ENCODE measurements at places on chromosomes 2 and 18.

DNA sequence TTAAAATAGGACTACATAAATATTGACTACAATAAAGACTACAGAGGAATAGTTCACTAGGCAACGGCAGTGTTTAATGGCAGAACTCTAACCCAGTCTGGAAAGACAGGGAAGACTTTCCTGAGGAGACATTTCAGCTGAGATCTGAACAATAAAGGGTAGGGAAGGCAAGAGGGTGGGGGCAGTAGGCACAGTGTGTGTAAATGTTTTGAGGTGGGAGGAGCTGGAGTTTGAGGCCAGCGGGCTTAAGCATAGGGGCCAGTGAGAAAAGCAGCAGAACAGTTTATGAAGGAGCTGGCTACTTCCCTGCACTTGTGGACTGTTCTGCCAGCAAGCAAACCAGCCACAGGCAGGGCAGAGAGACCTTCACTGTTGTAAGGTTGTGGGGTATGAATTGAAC lies 76.6 kb upstream of the UGP2 start:
- DNase-seq = no peak

GRCh38 chr2:178843697-178844096 lies 36.5 kb upstream of the TTN start:
- DNase-seq = no peak

DNA sequence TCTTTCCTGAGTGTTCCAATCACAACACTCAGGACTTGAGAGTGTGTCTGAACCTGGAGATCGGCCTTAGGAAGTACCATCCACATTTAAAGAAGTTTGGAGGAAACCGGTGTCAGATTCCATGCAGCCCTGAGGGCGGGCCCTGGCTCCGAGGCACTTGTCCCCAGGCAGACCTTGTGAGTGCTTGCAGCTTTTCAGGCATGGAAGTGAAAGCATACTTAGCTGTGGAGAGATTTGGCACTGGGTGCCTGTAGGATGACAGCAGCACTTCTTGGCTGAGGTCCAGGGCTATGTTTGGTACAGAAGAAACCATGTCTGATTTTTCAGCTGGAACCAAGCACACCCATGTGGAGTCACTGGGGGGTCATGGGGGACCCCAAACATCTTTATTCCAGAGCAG lies 230.8 kb downstream of the SEPTIN10 start:
- peak; percentile 64 for DNase-seq

DNA sequence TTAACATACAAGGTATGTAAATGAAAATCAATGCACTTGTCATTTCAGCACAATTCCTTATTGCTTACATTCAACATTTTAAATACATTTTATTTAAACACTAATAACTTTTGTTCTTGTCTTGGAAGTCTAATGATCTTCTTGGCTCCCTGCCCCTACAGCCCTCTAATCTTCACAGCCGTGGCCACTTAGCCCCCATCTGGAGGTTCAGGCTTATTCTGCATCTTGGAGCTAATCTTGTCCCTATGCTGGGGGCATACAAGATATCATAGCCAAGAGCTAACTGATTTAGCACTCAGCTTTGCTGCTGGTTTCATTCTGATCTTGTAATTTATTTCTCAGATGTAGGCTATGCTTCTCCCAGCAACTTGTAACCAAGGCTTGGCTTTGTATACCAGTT lies 140.8 kb downstream of the TMEFF2 start:
- no peak for DNase-seq

- DNase-seq = no peak
Measured at GRCh38 chr2:133841900-133842299, 273.6 kb upstream of the NCKAP5 start.

DNA sequence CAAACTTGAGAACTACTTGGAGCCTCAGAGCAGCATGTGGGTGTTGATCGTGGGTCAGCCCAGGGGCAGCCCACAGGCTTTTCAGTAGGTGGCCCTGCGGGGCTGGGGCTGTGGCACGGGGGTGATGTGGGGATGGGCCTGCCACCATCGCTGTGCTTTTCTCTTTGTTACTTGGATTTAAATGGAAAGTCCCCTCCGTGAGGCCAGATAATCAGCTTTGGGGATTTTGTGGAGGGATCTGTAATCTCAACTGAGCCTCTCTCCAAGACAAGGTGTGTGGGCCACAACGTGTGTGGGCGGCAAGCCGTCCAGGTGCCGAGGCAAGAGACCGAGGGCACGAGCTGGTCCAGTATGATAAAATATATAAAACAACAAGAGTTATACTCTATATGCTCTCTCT lies 16.7 kb downstream of the COLEC11 start:
- no peak for DNase-seq

DNA sequence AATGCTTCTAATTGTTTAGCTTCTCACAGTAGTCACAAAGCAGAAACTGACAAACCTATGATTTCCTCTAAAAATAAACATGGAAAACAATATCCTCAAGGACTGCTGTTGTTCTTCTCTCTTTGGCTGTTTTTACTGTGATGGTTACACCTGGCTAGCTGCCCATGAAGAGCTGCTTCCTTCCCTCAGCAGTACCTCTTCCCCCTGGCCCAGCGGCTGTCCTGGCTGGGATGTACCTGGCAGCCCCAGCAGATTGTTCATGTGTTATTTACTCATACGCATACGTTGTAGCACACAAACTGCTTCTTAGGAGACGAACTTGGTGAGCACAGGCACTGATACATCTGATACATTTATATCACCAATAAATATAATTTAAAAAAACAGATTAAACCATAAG lies 27.4 kb downstream of the NEMP2 start:
- DNase-seq = peak; percentile 78

DNA sequence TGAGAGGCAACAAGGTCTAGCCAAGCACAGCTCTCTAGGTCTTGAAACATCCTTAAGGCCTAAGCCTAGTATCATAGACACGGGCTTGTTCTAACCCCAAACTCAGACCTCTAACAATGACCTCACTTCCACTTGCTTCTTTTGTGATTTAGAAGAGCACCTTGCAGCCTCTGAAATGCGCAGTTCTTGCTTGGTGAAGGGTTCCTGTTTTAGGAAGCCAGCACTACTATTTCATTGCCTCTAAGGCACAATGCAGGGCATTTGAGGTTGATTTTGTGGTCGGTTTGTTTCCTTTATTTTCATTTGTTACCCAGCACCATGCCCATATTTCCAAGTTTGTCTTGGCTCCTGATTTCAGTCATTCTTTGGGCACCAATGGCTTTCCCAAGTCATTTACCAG lies 117.0 kb upstream of the CYP1B1 start:
- no peak for DNase-seq

GRCh38 chr2:190817082-190817481 lies 63.5 kb upstream of the GLS start:
- DNase-seq = no peak

GRCh38 chr2:205540036-205540435 lies 142.3 kb upstream of the NRP2 start:
- DNase-seq = no peak

- no peak for DNase-seq
Measured at GRCh38 chr2:15031745-15032240, 399.3 kb downstream of the LRATD1 start.

DNA sequence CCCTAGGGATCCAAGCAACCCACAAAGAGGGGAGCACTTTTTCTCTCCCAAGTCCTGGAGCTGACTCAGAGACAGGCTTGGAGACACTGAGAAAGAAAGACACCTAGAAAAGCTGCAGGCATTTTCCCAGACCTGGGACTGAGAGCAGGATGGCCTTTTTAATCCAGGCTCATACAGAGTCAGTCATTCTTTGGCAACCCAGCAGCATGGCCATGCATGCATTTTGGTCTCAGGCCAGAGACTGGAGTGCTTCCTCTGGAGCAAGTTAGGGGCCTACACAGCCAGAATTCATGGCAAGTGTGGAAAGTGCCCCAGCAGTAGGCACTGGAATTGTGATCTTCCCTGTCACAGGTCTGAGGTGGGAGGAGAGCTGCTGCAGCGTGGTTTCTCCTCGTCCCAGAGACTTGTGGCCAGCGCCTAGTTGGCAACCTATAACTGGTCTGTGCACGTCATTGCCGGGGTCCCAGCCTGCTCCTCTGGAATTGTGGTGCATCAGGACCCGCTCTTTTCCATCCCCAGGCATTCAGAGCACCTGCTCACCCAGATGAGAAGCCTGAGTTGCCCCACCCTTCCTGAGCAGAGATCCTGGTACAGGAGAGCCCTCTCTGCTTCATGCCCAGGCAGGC lies 231.9 kb upstream of the RAB6C start:
- no peak for DNase-seq

DNA sequence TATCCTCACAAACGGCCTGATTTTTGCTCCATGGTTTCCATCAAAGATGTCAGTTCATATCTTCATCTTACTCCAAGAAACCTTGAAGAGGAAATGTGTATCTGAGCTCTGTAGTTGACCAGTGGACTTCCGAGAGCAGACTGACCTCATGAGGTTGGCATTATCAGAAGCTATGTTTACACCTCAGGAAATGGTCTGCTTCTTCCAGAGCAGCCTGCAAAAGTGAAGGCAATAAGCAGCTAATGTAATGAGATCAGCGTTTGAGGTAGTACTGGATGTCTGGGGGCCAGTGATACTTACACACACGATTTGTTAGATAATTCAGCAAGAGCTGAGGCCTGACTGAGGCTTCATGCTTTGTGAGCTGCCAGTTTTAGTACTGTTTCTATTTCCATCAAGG lies 189.7 kb downstream of the LRRTM1 start:
- DNase-seq = no peak

GRCh38 chr2:229164545-229165249 lies 106.4 kb downstream of the PID1 start:
- DNase-seq = no peak

DNA sequence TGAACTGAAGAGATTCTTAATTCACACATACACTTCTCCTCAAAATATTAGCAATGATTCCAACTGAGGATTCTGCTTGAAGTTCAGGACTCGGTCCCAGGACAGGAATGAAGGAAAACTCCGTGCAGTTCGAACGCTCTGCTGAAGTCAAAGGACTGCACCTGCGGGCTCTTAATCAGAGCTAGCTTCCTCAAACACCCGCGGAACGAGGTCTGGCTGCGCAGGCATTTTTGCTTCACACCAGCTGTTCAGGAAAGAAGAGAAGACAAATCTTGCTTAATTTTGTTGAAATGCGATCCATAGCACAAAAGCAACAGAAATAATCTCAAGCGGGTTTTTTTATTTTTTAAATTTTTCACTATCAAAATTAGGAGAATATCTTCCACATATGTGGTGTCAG lies 175.6 kb downstream of the LAMA1 start:
- DNase-seq = no peak

- DNase-seq = peak; percentile 59
Measured at GRCh38 chr18:58953627-58954026, 89.0 kb downstream of the ZNF532 start.

- DNase-seq = no peak
Measured at GRCh38 chr2:232574674-232575403, 24.4 kb downstream of the EIF4E2 start.

- DNase-seq = no peak
Measured at GRCh38 chr2:57796527-57796926, 250.1 kb upstream of the VRK2 start.

- DNase-seq = peak; percentile 49
Measured at GRCh38 chr2:72919414-72920317, 2.3 kb downstream of the EMX1 start.

- no peak for DNase-seq
Measured at GRCh38 chr2:238586931-238587775, 160.4 kb downstream of the ASB1 start.

- DNase-seq = no peak
Measured at GRCh38 chr2:140876015-140876414, 1254.8 kb downstream of the LRP1B start.

- DNase-seq = no peak
Measured at GRCh38 chr2:6556755-6557154, 309.0 kb downstream of the CMPK2 start.

DNA sequence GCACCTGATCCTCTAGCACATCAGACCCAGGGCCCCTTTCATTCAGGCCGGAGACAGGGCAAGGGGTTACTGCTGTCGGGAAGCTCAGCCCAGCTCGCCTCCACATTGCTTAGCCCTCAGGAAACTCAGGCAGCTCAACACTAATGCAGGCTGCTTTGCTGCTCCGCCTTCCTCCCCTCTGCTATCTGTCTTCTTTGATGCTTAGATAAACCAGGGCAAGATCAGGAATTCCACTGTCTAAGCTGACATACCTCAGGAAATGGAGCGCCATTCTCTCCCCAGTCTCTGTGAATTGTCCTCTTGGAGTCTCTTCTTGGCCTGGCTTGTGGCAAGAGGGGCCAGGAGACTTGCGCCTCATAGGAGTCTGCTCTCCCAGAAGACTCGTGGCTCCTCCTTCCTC lies 25.5 kb upstream of the EXOC6B start:
- no peak for DNase-seq

- DNase-seq = no peak
Measured at GRCh38 chr2:204364860-204365535, 180.3 kb upstream of the PARD3B start.
